ENCODE measurements at places on chromosomes 16 and 17.

- H3K27me3 ChIP-seq = no peaks in the 10 kb centered on the region
- H3K27ac ChIP-seq = no peak overlapping the region
- H3K4me1 ChIP-seq = peaks cover 14% of the 10 kb centered on the region
- peaks cover 48% of the 10 kb centered on the region for H3K36me3 ChIP-seq
These were observed 21.0 kb downstream of the CYB5D2 start for GRCh38 chr17:4163951-4164350.

- H3K4me3 ChIP-seq = no peak overlapping the region
- peak; percentile 56 for DNase-seq
- H3K4me1 ChIP-seq = no peaks in the 10 kb centered on the region
- no peak overlapping the region for H3K27ac ChIP-seq
- no peaks in the 10 kb centered on the region for H3K36me3 ChIP-seq
These were observed 45.9 kb upstream of the DOC2B start for GRCh38 chr17:227078-227945.

DNA sequence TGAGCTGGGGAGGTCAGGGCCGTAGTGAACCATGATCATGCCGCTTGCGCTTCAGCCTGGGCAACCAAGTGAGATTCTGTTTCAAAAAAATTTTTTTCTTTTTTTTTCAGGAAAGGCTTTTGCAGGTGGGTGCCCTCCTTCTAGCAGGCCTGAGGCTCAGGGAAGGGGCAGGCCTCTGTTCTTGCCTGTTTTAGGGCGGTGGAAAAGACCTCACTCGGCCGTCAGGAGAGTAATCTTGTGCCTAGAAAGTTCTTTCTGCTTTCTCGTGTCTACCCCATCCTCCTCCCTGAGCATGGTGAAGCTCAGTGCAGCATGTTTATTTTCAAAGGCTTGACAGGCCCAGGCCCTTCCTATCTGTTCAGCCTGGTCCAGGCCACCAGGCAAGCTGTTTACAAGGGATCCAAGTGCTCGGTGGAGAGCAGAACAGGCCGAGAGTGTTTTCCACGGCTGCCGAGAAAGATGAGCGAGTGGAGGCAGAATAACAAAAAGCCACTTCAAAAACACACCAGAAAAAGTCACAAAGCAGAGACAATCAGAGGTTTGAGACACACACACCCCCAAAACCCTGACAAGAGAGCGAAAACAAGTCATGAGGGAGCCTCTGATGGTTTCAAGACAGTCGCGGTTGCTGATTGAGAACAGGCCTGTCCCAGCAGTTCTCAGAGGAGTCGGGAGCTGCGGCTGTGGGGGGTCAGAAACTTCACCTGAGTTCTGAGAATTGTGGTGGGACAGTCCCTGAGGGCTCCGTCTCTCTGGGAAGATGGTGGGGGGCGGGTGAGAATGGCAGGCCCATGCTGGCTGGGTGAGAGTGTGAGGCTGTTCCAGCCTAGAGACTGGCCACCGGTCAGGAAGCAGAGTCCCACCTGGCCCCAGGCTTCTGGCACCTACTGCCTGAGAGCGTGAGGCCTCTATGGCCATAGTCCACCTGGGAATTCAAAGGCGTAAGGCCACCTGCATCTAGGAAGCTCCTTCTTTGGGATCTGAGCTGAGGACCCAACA lies 37.5 kb upstream of the CCR7 start:
- peaks cover 5% of the 10 kb centered on the region for H3K4me1 ChIP-seq
- H3K27me3 ChIP-seq = no peaks in the 10 kb centered on the region
- H3K36me3 ChIP-seq = no peaks in the 10 kb centered on the region
- H3K4me3 ChIP-seq = no peak overlapping the region
- H3K27ac ChIP-seq = no peak overlapping the region

GRCh38 chr17:43033948-43034881 lies 9.2 kb downstream of the RND2 start:
- no peak overlapping the region for H3K27ac ChIP-seq
- no peak overlapping the region for H3K4me3 ChIP-seq
- no peak for DNase-seq
- peaks cover 3% of the 10 kb centered on the region for H3K4me1 ChIP-seq

GRCh38 chr16:73426433-73427160 lies 378.7 kb upstream of the ZFHX3 start:
- no peak overlapping the region for H3K4me3 ChIP-seq
- no peaks in the 10 kb centered on the region for H3K36me3 ChIP-seq
- H3K27ac ChIP-seq = no peak overlapping the region
- no peaks in the 10 kb centered on the region for H3K27me3 ChIP-seq

DNA sequence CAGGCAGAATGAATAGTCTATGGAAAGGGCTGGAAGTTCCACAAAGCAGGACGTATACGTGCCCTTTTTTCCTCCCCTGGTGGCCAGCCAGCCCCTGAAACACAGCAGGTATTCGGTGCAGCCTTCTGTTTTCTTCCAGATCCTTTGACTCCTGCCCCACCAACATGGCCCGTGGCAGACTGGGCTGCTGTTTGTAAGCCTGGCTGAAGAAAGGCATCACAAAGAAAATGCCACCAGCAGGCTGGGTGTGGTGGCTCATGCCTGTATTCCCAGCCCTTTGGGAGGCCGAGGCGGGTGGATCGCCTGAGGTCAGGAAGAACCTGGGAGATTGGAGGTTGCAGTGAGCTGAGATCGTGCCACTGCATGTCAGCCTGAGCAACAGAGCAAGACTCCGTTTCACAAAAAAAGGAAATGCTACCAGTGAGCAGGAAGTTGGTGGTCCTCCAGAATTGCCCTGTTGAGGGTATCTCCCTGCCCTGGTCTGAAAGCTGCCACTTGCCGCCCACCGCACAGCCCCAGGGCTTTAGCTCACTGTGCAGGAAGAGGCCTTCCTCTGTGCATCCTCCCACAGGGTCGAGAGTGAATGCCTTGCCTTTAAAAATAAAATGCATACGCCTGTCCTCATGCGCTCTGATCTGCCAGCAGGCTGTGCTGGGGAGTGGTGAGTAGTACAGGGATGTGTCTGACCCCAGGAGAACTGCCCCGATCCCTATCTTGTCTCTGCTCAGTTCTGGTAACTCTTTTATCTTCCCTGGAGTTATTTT lies 587.7 kb downstream of the MAF start:
- no peaks in the 10 kb centered on the region for H3K27me3 ChIP-seq
- no peak overlapping the region for H3K4me3 ChIP-seq
- no peak overlapping the region for H3K27ac ChIP-seq

- no peak overlapping the region for H3K27ac ChIP-seq
- no peaks in the 10 kb centered on the region for H3K4me1 ChIP-seq
These were observed 108.3 kb upstream of the CREBBP start for GRCh38 chr16:3988824-3989223.

- H3K4me1 ChIP-seq = peaks cover 35% of the 10 kb centered on the region
- H3K4me3 ChIP-seq = no peak overlapping the region
- peak overlapping the region; percentile 91 for H3K27ac ChIP-seq
- no peak for DNase-seq
These were observed 1.1 kb upstream of the STAT5B start for GRCh38 chr17:42277342-42277712.
